CD4-positive, alpha-beta T cell treated with Interleukin-17A for 1 hour (primary cell): ENCODE measurements at places on chromosomes 5 and 9.

DNA sequence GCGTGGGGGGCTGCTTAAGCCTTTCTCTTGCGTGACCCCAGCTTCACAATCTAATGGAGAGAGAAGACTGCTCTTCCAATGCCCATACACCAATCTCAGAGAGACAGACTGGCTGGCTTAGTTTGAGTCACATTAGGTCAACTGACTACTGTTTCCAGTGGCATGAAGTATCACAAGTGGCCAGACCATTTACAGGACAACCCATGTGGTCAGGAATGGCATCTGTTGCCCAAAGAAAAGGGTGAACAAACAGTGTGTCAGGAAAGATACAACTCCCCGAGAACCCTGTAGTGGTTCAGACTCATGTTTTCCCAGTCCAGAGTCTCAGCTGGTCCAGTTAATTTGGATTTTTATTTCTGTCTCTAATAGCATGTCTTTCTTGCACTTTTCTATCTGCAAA lies 177.4 kb upstream of the IL12B start:
- no peak for DNase-seq

DNA sequence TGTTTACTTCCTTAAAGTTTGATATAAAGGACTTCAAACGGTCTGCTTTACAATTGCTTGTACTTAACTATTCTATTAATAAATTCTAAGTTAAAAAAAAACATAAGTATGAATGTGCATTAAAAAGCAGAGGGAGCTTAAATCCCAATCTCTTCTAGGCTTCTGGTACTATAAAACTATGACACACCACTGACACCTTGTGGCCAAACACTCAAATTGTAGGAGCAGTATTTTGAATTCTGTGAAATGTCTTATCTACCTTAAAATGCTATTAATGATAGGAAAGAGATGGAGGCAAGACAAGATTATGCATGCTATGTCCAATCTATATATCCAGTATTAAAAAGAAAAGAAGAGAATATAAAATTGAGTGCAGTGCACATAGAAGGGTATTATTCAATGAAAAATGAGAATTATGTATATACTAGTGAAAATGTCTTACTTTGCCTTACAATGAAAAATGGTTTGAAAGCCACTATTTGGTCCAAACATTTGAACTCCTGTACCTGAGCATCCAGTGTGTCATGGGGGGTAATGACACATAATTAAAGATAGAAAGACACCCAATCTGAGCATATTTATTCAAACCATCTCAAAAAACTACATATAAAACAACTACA lies 87.6 kb downstream of the ERP44 start:
- DNase-seq, result peak; percentile 65

DNA sequence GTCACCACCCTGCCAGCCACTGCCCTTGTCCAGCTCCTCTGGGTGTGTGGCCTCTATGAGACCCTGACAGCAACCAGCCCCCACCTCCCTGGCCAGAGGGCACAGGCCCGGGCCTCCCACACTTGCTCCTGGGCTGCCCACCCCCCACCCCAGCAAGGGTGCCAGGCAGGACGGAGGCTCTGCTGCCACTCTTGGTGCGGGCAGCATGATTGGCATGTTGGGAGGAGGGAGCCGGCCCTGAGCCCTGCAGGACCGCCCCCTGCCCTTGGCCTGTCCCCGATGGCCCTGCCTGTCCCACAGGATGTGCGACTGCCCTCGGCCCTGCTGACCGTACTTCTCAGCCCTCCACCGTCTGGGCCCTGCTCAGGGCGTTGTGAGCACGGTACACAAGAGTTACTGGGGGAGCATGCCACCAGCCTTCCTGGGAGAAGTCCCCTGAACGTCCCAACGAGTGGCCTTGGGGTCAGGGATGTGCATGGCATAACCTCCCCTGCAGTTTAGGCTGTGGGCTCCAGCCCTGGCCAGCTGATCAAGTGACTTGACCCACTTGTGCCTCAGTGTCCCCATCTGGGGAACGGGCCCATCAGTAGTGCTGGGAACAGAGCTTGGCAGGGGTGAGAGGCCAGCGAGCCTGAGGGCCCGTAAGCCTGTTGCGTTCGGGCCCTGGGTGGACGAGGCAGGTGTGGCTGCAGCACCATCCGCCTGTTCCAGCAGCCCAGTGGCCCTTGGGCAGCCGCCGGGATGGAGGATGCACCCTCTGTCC lies 16.0 kb downstream of the GPSM1 start:
- no peak for DNase-seq

DNA sequence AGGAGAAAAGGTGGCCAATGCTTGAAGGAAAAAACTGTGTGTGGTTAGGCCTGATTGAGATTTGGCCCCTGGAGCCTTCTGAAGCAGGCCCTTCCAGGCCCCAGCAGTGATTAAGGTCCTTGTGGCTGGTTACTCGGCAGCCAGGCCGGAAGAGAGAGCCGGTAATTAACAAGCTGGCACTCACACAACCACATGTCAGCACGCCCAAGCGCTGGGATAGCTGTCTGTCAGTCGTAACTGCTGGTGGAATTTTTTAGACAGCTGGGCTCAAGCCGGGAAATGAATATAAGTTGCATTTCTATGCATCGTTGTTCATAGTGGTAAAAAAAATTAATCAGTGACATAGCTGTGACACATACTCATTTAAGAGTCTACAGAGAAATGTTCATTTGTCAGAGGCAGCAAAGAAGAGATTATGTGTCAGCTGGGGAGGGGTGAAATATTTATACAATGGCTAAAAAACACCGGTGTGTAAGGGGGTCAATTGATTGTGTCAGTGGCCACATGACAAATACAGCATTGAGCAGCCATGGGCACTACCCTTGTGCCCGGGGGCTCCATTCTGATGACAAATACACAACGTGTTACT lies 13.7 kb upstream of the ARAP3 start:
- DNase-seq, result no peak

DNA sequence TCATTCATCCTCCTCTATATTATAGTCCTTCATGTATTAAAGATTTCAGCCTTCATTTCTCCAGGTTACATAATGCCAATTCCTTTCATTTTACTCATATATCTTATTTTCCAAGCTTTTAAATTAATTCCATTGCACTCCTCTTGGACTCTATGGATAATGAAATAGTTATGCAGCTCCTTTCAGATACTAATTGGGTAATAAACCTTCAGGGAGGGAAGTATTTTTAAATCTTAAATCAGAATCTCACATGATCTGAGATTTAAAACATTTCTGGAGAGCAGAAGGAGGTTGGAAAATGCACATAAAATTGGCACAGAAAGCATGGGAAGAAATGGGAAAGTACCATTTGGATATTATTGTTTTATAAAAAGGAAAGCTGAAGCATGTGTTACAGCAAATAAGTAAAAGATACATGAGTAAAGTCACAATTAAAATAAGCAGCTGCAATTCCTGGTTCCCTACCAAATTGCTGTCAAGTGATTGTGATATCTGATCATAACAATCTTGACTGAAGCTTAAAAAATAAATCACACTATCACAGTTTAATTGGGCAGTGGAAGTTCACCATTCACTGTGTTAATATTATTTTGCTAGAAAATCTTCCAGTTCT lies 257.9 kb upstream of the NREP start:
- no peak for DNase-seq

- DNase-seq, result no peak
Measured at GRCh38 chr5:133400120-133400519, 212.2 kb downstream of the FSTL4 start.

DNA sequence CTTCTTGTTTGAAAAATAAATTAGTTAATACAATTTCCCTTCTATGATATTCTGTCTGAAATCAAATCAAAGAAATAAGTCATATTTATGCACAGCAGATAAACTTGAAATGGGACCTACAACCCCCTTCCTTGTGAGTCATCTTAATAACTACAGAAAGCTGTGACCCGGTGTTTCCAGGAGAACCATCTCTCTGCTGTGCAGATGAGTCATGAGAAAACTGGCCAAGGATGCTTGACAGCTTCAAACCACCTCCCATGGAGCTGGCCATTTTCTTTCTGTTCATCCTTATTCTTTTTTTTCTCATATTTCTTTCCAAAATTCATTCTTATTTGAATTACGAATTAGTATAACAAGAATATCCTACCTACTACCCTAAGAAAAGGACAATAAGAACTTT lies 43.4 kb upstream of the NR4A3 start:
- DNase-seq, result no peak

GRCh38 chr5:12292610-12293204 lies 388.5 kb upstream of the CTNND2 start:
- no peak for DNase-seq

GRCh38 chr9:21789541-21790037 lies 12.8 kb upstream of the MTAP start:
- DNase-seq, result peak; percentile 82

DNA sequence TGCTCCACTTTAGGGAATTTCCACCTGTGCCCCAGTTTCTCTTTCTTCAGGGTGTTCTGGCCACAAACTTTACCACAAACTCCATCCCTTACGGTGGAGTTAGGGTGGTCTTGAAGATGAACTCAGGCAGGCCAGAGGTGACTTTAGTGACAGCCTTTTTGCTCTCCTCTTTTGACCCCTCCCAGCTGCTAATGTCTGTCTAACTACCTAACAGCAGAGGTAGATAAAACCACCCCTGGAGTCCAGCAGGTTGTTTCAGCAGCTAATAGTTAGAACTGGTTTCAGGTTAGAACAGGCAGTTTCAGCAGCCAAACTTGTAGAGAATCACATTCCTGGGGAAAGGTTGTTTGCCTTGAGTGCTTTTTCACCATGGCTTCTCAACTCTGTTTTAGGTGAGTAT lies 971.3 kb upstream of the CDH18 start:
- no peak for DNase-seq

- no peak for DNase-seq
Measured at GRCh38 chr9:130872093-130872492, 24.5 kb downstream of the QRFP start.

DNA sequence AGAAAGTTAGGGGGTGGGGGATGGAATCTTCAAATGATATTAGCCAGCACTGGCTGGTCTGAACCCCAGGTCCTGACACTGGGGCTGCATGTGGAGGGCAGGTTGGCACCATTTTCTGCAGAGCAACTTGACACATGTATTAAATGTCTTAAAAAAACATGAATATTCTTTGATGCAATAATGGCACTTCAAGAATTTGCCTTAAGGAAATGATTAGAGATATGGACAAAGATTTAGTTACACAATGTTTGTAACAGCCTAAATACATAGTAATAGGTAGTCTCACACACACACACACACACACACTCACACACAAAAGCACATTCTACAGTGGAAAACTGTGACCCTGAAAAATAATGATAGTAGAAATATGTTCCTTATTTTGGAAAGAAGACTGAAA lies 3.6 kb downstream of the SVEP1 start:
- DNase-seq, result no peak

GRCh38 chr5:174418809-174419539 lies 305.4 kb upstream of the MSX2 start:
- DNase-seq, result peak; percentile 2

DNA sequence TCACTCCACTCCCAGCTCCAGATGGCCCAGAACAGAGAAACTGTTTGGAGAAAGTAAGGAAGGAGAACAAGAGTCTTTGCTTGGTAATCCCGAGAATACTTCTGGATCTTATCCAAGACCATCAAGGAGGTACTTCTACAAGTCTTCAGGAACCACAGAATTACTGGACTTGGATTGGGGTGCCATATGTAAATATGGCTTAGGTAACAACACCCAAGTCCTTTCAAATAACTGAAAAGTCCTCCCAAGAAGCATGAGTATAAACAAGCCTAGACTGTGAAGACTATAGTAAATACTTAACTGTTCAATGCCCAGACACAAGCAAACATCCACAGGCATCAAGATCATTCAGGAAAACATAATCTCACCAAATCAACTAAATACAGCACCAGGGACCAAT lies 170.0 kb downstream of the MCTP1 start:
- DNase-seq, result no peak

- no peak for DNase-seq
Measured at GRCh38 chr5:33260098-33260497, 180.7 kb upstream of the TARS1 start.

DNA sequence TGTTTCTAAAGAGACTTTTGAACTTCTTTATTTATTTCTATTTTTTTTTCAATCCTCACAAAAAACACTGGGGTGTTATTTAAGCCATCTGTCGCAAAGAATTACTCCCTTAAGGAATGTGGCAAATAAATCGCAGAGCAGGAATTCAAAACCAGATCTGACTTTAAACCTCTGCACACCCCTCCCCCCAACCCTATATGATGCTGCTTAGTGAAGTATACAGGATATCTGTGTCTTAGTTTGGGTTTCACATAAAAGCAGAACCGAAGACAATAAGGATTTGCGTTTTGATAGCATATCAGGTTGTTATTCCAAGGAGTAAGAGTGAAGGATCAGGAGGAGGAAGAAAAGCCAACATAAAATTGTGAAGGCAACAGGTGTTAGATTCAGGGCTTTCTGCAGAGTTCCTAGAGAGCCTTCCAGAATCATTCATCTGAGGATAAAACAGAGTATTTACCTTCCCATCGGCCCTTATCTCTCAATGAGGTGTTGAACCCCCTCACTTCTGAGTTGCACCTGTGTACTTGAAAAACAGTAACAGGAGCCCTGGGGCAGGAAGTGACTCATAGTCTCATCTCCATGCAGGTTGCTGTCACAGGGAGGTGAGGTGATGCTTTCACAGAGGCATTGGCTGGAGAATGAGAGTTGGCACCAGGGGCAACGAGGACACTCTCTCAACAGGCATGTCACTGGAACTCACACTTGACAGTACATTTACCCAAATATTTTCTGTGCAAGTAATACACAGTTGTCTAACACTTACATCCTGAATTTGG lies 33.5 kb upstream of the DMRT3 start:
- DNase-seq, result no peak

- no peak for DNase-seq
Measured at GRCh38 chr9:23615569-23615968, 210.5 kb downstream of the ELAVL2 start.

DNA sequence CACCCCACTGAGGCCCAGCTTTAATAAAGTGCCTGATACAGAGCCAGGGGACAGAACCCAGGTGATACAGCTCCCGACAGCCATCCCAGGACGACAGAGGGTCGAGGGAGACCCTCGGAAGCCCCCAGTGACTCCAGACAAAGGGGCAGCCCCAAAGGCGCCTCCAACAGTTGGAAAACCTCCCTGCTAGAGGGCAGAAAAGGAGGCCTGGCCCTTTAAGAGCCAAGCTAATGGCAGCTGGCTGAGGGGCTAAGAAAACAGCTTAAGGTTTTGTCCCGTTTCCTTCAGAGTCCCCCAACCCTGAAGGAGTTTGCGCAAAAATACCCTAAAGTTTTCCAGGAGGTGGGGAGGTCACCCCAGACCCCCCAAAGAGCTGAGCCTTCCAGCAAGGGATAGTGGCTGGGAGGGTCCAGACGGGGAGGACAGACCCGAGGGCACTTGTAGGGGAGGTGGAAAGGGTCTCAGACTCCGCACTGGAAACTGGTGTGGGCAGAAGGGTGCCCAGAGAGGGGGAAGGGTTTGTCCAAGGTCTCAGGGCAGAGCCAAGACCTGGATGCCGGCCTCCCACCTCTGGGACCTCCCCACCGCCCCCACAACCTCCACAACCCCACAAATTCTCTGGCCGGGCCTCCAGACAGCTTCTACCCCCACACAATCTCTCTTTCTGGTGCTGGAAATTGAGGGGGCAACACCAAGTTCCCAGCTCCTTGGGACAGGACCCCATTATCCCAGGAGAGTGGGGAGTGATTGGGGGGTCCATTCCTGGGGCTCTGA lies 8.2 kb upstream of the AK1 start:
- DNase-seq, result no peak

- no peak for DNase-seq
Measured at GRCh38 chr9:113574441-113575262, 111.1 kb downstream of the RGS3 start.
